ENCODE measurements at places on chromosomes 3 and 15.

DNA sequence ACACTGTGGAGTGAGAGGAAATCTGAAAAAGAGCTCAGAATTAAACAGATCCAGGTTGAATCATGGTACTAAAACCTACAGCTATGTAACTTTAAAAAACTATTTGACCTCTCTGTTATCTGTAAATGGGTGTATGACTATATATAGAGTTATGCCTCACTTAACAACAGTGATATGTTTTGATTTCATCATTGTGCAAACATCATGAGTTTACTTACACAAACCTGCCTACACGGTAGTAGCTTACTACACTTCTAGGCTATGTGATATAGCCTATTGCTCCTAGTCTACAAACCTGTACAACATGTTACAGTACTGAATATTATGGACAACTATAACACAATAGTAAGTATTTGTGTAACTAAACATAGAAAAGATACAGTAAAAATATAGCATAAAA is 191.6 kb upstream of the MEIS2 start:
- no peak for DNase-seq

GRCh38 chr3:174862101-174862500 is 3.0 kb downstream of the NAALADL2 start:
- no peak for DNase-seq

GRCh38 chr15:64251121-64251520 is 88.3 kb upstream of the PPIB start:
- DNase-seq = no peak

DNA sequence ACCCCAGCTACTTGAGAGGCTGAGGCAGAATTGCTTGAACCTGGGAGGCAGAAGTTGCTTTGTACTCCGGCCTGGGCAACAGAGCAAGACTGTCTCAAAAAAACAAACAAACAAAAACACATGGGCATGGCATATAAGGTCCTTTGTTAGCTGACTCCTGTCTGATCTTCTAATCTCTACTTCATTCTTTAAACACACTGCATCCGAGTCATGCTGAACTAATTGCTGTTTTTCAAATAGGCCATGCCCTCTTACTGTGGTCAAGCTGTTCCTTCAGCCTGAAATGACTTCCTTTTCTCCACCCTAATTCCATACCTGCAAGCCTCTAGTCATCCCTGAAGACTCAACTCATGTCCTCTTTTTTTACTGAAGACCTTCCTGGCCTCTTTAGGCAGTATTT is 22.3 kb upstream of the SLMAP start:
- DNase-seq = no peak

GRCh38 chr15:92879949-92880725 is 20.0 kb upstream of the CHD2 start:
- peak; percentile 13 for DNase-seq

All from suppressor macrophage treated with lipopolysaccharide for 1 hour (primary cell).